ENCODE measurements at places on chromosomes 5 and 9.

DNA sequence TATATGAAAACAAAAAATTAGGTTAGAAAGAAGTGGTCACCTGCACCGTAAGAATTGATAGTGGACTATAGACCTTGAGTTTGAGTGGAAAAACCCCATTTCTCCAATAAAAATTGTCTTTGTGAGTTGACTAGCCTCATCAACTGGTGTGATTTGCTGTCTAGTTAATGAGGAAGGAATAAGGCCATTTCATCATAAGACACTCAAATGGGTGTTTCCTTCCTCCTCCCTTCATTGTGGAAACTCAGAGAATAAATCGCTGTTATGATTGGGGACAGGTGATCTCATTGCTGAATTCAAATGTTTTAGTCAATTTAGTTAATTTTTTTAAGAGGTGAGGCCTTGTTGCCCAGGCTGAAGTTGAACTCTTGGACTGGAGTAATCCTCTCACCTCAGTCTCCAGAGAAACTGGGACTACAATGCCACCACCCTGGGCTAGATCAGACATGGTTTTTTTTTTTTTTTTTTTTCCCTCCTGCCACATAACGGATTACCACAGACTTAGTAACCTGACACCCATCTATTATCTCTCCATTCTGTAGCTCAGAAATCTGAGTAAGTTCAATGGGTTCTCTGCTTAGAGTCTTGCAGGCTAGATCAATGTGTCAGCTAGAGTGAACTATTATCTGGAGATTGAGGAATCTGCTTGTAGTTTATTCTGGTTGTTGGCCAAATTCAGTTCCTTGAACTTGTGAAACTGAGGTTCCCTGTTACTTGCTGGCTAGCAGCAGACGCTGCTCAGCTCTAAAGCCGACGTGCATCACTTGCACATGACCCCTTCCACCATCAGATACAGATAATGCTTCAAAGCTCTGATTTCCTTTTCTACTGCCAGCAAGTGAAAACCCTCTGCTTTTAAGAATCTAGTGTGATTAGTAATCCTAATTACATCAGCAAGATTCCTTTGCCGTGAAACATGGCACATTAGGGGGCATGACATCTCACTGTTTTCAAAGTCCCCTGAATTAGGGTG is 663.8 kb upstream of the CDH9 start:
- peak; percentile 83 for DNase-seq

GRCh38 chr5:149995385-149996204 is 4.9 kb downstream of the TIGD6 start:
- no peak for DNase-seq

DNA sequence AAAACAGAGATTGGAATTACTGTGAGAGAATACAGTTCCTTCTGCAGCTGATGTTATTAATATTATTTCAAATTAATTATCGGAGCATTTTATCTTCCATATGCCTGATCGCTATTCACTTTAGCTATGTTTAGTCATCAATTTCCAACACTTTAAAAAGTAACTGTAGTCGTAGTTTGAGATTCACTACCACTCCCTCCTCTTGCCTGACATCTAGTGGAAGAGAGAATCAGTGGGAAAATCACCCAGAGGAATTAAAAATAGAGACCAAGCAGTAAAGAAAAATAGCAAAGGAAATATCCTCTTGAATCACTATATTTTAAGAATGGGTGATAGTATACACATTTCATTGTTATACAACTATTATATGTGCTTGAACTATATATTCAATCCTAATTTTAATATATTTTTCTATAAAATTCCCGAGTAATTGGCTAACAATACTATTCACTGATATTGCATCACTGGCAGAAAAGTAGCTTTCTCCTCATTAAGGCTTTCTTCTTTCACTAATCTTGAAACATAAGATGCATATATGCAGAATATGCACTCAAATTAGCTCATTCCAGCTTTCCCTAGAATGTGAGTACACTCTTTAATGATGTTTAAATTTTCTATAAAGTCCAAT is 708.7 kb downstream of the CDH9 start:
- DNase-seq: no peak

DNA sequence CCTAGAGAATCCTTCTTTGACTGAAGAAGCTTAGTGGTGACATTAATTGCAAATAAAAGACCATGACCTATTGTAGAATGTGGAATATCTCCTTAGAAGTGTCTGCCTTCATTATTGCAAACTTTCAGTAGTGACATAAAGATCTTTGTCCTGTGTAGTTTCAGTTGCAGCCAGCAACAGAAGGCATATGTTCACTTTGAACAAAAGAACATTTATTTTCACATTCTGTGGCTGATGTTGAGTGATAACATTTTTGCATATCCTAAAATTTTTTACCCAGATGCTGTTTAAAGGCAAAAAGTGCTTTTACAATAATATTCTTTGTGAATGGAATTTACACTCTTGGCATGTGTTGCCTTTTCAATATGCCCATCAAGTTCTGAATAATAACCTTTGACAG is 165.9 kb downstream of the TMC1 start:
- DNase-seq: no peak

GRCh38 chr5:112692472-112692871 is 45.2 kb upstream of the APC start:
- DNase-seq: no peak

DNA sequence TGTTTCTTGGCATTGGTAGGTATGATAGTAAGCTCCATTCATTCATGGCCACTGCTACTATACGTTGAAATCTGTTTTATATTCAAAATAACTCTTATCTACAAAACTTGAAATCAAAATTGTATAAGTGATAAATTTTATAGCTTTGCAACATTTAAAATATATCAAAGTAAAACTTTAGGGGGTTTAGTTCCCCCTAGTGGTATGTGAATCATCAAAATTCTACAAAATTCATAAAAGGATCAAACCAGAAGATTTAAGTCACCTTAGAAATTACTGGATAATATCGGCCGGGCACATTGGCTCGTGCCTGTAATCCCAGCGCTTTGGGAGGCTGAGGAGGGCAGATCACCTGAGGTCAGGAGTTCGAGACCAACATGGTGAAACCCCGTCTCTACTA is 243.0 kb upstream of the CDH18 start:
- no peak for DNase-seq

GRCh38 chr5:173020154-173020581 is 36.0 kb upstream of the CREBRF start:
- no peak for DNase-seq

DNA sequence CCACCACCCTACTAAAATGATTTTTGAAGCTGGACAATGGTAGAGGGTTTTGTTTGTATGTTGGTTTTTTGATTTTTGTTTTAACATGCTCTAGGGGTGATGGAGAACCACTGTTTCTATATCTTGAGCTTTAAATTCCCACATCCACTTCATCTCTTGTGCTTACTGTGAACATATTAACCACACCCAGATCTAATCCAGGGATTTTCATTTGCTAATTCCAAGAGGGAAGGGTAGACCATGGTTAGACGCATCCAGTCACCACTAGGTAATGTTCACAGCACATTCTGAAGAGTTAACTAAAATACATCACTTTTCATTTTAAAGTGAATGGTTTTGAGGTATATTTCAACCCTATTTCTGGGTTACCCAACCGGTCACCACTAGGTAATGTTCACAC is 36.5 kb upstream of the IQGAP2 start:
- no peak for DNase-seq

DNA sequence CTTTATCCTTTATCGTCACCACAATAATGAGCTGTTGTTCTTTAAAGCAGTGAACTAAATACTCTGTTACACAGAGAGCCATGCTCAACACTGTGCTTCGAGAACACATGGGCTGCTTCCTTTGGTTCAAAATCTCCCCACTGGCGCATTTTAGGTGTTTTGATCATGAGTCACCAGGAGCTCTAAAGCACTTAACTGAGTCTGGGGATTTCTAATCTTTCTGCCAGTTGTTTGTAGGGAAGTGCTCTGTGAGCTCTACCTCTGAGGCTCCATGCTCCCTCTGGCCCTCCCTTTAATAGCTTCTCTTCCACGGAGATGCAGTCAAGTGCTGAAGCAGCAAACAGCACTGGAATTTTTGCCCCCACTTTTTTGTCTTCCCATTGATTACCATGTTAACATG is 17.0 kb downstream of the ERAP2 start:
- DNase-seq: peak; percentile 77

DNA sequence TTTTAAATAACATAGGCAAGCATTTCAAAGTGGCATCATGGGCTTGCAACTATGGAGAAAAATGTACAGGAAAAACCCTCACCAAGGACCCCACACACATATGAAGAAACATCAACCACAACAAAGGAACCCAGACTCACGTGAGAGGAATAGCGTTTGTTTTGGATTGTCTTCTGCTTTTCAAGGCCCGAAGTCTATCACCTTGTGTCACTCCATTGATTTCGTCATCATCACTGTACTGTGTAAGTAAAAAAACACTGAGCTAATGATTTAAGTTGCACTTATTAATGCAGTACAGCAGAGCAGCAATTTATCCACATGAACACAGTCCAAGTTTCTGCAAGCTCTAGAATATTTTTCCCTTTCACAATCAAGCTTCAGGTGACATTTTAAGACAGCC is 72.4 kb downstream of the HABP4 start:
- no peak for DNase-seq

GRCh38 chr9:97459326-97459725 is 42.1 kb upstream of the TMOD1 start:
- no peak for DNase-seq

DNA sequence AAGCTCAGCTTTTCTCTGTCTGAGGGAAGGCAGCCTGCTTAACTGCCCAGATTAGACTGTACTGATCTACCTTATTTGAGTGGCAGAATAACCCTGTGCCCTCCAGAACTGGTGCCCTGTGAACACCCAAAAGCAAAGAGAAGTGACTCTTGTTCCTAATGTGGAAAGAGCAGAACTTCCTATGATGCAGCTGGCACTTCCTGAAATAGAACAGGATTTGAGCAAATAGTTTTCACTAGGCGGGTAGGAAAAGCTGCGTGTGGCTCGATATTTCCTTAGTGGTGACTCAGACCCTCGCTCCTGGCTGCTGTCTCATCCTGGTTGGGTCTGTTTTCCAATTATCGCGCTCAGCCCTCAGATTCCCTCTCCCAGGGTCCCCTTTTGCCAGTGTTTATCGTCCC is 89.9 kb downstream of the SH3TC2 start:
- no peak for DNase-seq

GRCh38 chr5:97657239-97657638 is 474.2 kb upstream of the RIOK2 start:
- no peak for DNase-seq

- no peak for DNase-seq
Measured at GRCh38 chr9:84504360-84504759, 163.8 kb upstream of the SLC28A3 start.

DNA sequence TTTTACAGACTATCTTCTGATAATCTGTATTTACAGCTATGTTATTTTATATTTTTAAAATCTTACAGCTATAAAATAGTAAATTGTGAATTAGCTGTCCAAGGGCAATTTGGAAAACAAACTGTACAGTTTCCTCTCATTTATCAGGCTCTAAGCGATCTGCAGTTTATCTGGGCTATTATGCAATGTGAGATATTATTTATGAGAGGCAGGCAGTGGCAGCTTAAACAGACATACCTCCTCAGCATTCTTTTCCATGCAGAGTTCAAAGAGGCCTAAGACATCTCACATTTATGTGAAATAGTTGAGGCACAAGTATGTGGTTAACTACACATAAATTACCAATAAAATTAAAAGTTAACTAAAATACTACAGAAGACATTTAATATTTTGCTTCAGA is 10.2 kb downstream of the NIPSNAP3B start:
- DNase-seq: no peak

DNA sequence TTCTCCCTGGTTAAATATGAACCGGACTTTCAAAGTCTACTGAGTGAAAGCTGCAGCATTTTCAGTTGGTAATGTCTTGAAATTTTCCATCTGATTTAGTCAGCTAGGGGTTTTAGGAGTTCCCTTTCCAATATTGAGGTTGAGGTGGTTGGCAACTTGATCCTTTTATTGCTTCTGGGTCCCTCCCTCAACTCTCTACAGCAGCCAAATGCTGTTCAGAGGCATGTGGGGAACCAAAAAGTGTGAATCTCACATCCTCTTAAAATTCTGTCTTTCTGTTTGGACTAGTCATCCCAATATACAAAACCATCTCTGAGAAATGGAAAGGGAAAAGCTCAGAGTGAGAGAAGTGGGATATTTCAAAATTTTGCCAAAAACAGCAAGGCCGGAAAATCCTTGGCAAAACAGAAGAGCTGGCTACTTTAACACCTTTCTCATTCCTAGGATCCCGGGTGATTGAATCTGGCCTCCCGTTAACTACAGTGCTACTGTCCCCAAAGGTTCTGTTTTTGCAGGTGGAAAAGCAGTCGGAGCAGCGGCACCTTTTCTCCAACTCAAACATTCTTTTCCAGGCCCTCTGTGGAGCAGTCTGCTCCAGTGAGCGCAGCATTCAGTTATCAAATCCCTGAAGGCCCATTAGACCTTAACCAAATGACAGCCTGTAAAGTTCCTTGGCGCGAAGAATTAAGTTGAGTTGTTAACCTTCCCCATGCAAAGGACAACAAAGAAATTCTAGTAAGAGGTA is 345.9 kb upstream of the NUDT12 start:
- no peak for DNase-seq

DNA sequence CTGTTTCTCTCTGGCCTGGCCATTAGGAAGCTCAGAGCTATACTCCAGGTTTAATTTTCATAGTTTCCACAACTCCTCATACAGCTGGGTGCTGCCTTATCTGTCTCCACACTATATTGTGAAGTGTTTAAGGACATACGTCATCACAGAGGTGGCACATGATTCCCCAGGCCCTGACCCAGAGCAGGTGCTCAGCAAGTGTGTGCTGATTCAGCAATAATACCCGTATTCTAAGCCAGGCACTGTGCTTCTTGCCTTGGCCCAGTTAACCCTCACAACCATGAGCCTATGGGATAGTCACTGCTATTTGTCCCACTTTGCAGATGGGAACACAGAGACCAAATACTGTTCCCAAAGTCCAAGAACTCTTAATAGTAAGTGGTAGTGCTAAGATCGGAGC is 93.5 kb upstream of the SMIM23 start:
- no peak for DNase-seq

GRCh38 chr5:53997736-53998627 is 312.4 kb downstream of the ARL15 start:
- DNase-seq: no peak

- no peak for DNase-seq
Measured at GRCh38 chr5:88778736-88779135, 104.2 kb downstream of the MEF2C start.

- DNase-seq: no peak
Measured at GRCh38 chr5:14760548-14761002, 96.1 kb downstream of the OTULIN start.

DNA sequence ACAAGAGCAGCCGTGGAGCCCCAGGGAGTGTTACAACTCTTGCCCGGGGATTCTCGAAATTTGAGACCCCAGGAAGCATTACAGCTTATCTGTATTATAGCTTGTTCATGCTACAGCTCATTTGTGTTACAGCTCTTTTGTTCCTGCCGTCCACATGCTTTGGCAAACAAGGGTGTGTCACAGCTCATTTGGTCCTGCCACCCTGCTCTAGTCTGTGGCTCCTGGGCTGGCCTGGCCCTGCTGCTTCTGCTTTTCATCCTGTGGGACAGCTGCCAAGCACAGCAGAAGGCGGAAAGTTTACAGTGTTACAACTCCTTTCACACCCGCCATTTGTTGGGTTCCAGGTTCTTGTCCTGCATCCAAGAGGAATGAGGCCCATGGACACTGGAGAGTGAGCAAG is 685.0 kb downstream of the SLCO4C1 start:
- no peak for DNase-seq
